ENCODE measurements at places on chromosomes 2 and 18.

DNA sequence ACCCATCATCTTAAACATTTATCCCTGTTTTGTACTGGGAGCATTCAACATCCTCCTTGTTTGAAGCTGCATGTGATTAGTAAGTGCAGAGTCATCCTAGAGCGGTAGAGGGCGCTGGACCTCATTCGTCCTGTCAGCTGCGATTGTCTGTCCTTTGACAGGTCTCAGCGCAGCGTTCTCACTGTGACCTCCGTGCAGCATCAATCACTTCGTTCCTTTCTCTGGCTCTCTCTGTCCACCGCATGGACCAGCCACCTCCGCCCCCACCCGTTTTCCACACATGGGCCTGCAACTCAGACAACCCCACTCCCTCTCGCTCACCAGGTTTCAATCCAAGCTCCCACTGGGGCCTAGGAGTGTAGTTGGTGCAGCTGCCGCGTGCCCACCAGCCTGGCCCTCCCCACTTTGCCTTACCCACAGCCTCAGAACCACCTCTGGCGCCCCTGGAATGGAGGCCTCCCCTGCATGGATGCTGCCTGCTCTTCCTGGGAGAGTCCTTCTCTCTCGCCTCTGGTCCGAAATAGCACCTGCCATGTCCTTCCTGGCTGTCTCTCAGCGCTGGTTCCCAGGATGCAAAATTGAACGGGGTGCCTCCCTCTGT is 90.5 kb downstream of the NDUFA10 start:
- no peak for DNase-seq

- no peak for DNase-seq
Observed at GRCh38 chr18:76259711-76260110, 235.3 kb downstream of the ZNF516 start.

GRCh38 chr2:40281021-40281940 is 170.6 kb downstream of the SLC8A1 start:
- no peak for DNase-seq

GRCh38 chr2:164840930-164841718 is 499 bp downstream of the COBLL1 start:
- DNase-seq, result peak; percentile 46

DNA sequence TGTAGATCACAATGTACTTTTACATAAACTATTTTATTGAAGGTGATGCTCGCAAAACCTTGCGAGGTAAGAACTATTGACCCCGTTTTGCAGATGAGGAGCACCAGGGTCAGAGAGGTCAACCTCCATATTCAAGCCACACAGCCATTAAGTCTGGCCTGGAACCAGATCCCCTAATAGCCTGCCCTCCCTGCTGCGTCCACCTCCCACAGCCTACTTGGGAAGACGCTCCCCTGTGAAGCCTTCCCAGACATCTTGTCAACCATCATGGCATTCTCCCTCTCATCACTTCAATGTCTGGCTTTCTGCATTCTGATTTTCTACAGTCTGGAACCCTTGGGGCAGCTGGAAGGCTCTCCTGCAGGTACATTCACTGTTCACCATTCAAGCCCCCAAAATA is 101.0 kb downstream of the TTC32 start:
- no peak for DNase-seq

- no peak for DNase-seq
Observed at GRCh38 chr2:155708071-155708470, 624.5 kb downstream of the NR4A2 start.

DNA sequence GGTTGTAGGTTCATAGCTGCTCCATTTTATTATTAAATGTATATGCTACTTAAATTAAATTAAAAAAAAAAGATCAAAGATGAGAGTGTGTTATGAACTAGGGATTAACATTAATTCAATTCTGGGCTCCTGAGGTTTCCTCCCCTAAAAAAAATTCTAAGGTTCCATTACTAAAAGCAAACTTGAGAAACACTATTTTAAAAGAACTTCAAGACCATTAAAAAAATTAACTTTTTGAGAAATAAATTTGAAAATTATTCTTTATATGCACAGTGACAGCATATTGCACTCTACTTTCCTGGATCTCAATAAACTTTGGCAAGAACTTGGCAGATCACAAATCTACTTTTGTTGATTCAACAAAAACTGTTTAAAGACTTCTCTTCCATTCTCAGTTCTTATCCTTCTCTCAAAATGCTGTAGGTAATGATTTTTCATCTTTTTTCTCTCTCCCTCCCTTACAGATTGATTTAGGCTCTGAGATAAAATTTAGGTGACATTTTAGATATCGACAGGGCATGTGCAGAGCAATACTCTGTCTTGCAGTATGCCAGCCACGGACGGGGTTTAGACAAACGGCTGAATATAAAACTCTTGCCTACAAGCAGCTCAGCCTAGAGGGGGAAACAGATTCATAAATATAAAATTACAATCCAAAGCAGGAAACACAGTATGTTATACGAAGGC is 592 bp upstream of the MARS2 start:
- no peak for DNase-seq

- no peak for DNase-seq
Observed at GRCh38 chr2:210442457-210442856, 34.1 kb downstream of the LANCL1 start.

- DNase-seq, result no peak
Observed at GRCh38 chr2:191556463-191556862, 121.5 kb upstream of the NABP1 start.

DNA sequence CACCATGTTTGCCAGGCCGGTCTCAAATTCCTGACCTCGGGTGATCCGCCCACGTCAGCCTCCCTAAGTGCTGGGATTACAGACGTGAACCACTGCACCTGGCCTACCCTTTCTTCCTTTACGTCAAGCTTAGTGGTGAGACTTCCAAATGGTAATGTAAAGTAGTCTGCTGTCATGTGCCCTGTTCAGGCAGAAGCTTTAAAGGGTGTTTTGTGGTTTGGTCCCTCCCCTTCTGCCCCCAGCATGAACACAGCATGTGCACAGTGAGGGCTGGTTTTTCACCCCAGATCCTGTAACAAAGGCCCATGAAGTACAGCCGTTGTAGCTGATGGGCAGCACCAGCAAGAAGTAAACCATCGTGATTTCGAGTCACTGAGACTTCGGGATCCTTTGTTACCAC is 2.7 kb upstream of the DTYMK start:
- DNase-seq, result no peak

DNA sequence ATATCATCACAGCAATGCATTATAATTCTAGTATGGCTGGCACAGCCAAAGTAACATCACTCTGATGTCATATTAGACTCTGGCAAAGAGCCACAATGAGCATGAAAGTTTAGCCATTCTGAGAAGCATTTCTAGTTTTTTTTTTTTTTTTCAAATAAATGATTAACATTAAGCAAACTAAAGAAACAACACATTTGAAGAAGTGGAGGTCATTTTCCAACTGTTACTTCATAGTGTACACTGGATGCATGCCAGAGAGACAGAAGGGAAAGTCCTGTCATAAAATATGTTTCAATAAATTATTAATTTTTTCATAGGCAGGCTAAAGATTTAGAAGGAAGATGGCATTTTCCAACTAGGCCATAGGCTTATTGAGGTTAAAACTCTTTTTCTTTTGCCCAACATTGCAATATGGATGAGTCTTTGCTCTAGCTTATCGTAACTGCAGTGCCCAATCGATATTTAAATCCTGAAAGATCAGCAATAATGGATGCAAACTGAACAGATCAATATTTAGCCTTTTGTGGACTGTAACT is 1630.4 kb upstream of the ACVR2A start:
- DNase-seq, result no peak

DNA sequence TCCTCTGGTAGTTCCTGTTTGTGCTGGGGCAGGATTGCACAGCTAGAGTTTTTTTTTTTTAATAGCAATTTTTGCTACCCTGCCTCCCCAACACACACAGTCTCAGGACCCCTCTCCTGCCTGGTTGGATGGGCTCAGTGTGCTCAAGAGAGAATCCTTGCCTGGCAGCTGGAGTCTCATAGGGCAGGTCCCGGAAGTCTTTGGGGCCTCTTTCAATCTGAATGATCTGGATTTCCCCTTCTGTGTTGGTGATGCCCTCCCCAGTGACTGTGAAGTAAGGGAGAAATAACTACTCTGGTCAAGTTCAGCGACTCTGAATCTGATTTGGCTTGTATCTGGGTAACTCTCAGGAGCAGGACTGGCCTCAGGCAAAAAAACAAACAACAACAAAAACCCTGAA is 220.6 kb upstream of the LRRTM1 start:
- DNase-seq, result no peak

DNA sequence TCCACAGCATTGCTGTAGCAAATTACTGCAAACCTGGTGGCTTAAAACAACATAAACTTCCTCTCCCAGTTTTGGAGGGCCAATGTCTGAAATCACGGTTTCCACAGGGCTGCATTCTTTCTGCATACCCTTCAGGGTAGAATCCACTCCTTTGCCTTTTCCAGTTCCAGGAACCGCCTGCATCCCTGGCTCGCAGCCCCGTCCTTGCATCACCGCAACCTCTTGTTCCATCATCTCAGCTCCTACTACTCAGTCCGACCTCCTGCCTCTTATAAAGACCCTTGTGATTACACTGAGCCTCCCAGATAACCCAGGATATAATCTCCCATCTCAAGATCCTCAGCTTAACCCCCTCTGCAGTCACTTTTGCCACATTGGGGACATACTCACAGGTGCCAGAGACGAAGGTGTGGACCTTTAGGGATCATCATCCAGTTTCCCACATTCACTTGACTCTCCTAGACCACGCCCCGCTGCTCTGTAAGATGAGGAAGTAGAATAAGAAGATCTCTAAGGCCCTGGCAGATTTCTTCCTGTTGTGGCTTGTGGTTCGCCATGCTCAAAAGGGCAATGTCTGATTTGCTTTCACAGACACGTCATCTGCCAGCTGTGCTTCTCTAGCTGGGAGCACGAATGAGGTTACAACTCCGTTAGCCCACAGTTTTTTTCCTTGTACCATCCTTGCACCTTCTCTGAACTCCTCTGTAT is 103.6 kb upstream of the AGAP1 start:
- DNase-seq, result no peak

- DNase-seq, result no peak
Observed at GRCh38 chr2:191171286-191171685, 20.5 kb upstream of the STAT4 start.

DNA sequence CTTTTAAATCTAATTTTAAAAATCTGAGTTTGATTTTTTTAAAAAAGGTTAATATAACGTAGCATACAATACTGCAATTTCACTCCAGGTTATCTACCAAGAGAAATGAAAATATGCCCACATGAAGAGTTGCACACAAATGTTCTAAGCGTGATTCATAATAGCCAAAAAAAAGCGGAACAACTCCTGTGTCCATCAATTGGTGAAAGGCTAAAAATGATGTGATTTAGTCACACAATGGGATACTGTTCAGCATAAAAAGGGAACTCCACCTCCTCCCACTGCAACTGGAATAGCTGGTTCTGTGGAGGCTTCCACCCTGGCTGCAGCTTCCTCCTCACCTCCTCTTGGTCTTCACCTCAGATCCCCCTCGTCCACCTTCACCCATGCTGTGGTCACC is 132.8 kb downstream of the PIK3C3 start:
- no peak for DNase-seq

DNA sequence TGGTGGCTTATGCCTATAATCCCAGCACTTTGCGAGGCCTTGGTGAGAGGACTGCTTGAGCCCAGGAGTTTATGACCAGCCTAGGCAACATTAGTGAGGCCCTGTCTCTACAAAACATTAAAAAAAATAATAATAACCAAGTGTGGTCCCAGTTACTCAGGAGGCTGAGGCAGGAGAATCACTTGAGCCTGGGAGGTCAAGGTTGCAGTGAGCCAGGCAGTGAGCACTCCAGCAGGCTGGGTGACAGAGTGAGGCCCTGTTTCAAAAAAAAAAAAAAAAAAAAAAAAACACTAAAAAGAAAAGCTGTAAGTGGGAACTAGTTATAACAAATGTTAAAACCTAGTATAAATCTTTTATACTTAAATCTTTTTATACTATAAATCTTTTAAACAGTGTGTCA is 146.2 kb upstream of the ITGA4 start:
- DNase-seq, result no peak

- DNase-seq, result no peak
Observed at GRCh38 chr18:6484659-6485058, 69.9 kb upstream of the L3MBTL4 start.

- peak; percentile 42 for DNase-seq
Observed at GRCh38 chr2:222859786-222860612, 837 bp upstream of the ACSL3 start.

DNA sequence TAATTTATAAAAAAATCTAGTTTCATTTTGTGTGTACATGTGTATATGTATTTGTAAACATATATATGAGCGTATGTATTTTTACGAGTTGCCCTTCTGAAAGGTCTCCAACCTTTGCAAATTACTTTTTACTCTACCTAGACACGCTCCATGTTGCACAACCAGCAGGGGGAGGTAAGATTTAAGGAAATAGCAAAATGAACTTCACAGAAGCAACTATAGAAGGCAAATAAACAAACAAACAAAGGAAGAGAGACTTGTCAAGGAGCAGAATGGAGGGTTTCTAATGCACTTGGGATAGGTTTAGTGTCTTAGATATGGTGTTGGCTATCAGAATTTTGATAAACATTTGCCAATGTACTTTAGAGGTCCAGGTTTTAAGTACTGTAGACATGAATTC is 820.5 kb upstream of the POU3F3 start:
- no peak for DNase-seq
